NCI-H1417 (cell line): ENCODE measurements at places on chromosomes 4 and X.

DNA sequence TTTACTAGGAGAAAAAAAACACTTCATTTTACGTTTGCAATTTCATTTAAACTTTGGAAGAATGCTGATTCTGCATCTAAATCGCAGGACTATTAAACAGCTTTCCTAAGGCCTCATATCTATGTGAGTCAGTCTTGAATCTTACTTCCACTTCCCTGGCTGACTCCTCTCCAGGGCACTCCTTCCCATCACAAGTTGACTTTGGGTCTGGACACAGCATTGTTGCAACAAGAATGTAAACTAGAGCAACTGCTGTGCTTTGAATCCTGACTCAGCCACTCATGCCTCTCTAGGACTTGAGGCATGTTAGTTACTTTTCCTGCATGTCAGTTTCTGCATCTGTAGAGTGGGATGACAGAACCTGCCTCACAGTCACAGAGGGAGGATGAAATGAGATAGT, 413.8 kb downstream of the FAT4 start:
- no peak for DNase-seq

DNA sequence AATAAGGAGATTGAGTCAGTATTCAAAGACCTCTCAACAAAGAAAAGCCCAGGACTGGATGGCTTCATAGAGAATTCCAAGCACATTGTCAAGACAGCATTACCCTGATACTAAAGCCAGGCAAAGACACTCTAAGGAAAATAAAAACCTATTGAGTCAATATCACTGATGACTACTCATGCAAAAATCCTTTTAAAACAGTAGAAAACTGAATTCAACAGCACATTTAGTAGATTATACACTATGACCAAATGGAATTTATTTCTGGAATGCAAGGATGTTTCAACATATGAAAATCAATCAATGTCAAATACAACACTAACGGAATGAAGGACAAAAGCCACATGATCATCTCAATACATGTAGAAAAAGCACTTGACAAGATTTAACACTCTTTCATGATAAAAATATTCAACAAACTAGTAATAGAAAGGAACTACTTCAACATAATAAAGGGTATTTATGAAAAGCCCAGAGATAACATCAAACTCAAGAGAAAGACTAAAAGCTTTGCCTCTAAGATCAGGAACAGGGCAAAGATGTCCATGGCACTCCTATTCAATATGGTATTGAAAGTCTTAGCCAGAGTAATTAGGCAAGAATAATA, 633.3 kb downstream of the ANKRD50 start:
- no peak for DNase-seq

- DNase-seq: no peak
These were observed 1624.0 kb upstream of the IGFBP7 start for GRCh38 chr4:58734030-58734674.

DNA sequence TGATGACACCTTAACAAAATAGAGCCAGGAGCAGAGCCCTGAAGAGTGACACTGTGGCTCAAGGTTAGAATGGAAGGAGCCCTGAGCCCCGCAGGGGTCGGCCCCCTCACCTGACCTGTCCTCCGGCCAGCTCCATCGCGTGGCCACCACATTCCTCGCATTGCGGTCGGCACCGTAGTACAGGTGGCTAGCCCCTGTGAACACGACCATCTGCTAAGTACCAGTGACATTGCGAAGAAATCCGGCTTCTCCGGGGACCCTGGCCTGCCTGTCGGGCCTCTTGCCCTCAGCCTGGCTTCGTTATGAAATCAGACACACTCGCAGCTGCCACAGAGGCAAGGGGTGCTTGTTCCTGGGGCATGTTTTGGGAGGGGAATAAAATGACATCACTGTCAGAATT, 179.0 kb downstream of the AFAP1 start:
- no peak for DNase-seq

- DNase-seq: no peak
These were observed 39.0 kb upstream of the PROM1 start for GRCh38 chr4:16122784-16123183.

DNA sequence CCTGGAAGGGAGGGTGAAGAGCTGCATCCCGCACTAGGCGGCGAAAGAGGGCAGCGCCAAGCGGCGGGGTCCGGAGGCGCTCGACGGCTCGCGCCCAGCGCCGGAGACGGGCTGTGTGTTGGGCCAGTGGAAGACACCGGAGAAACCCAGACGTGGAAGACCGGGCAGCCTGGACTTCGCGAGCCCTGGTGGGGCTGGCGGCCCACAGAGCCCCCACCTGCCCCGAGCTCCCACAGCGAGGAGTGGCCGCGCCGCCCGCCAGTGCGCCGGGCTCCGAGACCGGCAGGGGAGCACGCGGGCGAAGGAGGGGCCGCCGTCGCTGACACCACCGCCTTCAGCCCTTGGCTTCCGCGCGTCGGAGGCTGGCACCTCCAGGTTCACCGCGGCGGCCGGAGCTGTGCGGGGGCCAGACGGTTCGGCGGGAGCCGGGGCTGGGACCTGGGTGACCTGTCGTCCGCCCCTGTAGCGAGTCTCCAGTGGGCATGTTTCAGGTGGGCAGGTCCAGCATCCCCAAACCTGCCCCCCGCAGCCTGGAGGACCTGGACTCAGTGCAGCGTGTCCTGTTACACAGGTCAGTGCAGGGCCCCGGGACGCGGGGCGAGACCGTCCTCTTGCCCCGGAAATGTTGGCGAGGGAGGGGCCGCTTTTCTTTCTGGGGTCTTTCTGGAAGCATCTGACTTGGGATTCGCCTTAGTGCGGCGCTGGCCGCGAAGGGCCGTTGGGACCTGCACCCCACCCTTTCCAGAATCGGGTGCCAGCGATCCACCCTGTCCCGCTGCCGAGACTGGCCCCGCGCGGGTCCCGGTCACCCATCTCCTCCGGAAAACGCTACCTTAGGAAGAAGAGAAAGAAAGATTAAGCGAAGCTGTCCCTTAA, 9.6 kb upstream of the INTU start:
- no peak for DNase-seq

DNA sequence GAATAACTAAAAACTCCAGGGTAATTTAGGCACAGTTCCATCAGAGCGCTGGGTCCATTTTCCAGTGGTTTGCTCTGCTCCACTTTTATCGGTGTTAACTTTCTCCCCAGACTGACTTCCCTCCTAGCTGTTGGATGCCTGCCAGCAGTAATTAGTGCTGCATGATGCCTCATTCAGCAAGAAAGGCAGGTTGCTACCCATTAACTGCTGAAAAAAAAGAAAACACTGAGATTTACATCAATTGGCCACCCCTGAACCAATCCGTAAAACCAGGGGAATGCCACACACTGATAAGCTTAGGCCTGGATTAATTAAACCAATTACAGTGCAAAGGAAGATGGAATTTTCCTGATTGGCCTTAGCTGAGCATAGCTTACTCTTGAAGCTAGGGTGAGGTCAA, 182.4 kb upstream of the CXXC4 start:
- DNase-seq: peak; percentile 83

DNA sequence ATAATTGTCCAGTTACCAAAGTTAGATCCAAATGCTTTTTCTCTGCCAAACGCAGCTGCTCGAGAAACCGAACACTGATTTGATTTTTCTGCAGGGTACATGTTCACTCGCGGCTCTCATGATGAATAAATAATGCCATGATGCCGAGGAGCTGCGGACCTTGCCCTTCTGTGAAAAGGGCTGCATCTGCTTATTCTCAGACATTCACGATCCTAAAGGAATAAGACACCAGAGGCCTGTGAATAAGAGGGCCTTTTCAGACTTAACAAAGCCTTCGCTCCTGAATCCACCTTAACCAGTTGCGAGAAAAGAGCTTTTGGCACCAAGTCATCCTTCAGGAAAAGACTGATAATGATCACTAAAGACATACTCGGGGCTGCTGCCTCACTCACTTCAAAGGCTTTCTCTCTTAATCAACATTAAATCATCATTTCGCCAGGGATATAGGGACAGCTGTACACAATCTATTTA, 147.5 kb downstream of the FBXO8 start:
- DNase-seq: peak; percentile 8
